ENCODE measurements at places on chromosomes 2 and 18.
A peak's percentile ranks its signal among the peaks of the same experiment; 100 is the strongest.

- DNase-seq = peak; percentile 61
Measured at GRCh38 chr2:200252265-200253067, 54.0 kb upstream of the SPATS2L start.

- no peak for DNase-seq
Measured at GRCh38 chr2:11676640-11677039, 6.6 kb upstream of the NTSR2 start.

GRCh38 chr2:189129971-189130370 is 49.6 kb downstream of the COL5A2 start:
- peak; percentile 96 for DNase-seq

- peak; percentile 68 for DNase-seq
Measured at GRCh38 chr18:76573325-76574025, 78.4 kb upstream of the ZNF516 start.

GRCh38 chr18:21761471-21762115 is 21.0 kb downstream of the MIB1 start:
- DNase-seq = no peak

- peak; percentile 82 for DNase-seq
Measured at GRCh38 chr2:15334644-15335326, 226.3 kb downstream of the NBAS start.

DNA sequence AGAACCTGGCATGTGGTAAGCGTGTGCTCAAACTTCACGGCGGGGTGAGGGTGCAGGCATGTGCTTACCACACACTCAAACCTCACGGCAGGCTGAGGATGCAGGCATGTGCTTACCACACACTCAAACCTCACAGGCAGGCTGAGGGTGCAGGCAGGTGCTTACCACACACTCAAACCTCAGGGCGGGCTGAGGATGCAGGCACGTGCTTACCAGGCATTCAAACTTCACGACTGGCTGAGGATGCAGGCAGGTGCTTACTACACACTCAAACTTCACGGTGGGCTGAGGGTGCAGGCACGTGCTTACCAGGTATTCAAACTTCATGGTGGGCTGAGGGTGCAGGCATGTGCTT is 105.0 kb upstream of the ALKAL2 start:
- DNase-seq = no peak

DNA sequence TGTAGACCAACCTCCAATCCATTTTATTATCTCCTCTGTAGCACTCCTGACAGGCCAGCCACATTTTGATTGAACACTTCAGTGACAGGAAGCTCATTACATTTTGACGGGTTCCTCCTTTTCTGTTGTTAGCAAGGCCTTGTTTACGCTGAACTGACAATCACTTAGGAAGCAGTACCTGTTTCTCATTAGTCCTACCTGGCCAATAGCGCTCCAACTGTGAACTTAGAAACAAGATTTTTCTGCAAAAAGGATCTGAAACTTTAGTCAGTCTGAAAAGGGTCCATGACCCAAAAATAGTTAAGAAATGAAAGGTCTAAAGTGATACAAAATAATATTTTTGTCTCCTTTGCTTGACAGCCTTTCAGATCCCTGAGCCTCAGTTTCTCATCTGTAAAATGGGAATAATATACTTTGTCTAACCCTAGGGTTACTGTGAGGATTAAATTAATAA is 119.6 kb upstream of the MSTN start:
- no peak for DNase-seq

- DNase-seq = peak; percentile 25
Measured at GRCh38 chr2:180322781-180323180, 315.7 kb upstream of the CWC22 start.

DNA sequence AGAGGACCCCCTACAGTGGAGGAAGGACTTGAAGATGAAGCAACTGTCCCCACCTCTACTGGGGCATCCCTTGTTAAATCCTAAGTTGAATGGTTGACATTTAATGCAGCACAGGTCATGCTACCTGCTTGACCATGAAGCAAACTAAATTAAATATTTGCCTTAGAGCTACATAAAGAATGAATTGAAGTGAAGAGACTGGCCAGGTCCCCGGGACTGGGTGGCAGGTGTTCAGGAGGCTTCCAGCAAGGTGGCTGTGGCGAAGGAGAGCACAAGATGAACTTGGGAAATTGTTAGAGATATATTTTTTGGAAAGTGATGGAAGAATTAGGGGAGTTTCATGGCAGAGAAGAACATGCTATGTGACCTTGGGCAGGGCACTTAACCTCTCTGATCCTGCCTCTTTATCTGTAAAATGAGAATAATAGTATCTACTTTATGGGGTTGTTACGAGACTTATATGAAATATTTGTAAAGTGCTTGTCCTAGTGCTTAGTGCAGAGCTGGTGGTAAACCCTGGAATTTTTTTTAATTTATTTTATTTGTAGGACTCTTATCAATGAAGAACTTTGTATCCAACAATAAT is 37.3 kb downstream of the EFR3B start:
- no peak for DNase-seq

GRCh38 chr2:216927163-216927562 is 67.3 kb upstream of the TNP1 start:
- no peak for DNase-seq

- no peak for DNase-seq
Measured at GRCh38 chr2:239295377-239296019, 105.3 kb downstream of the HDAC4 start.

DNA sequence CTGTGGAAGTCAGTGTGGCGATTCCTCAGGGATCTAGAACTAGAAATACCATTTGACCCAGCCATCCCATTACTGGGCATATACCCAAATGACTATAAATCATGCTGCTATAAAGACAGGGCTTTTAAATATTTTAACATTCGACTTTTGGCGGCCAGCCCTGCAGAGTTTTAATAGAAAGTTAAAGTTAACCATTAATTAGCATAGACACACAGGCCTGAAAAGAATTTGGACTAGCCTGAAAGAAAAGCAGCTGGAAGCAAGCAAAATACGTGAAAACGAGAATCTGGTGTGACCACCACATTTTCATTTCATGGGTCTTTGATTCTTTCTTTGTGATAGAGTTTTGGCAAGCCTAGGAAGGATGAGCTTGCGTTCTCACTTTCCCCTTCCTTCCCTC is 184.0 kb downstream of the SCG2 start:
- peak; percentile 86 for DNase-seq

GRCh38 chr2:72210470-72210869 is 62.8 kb upstream of the CYP26B1 start:
- peak; percentile 72 for DNase-seq

- DNase-seq = peak; percentile 85
Measured at GRCh38 chr2:118576109-118576855, 271.2 kb downstream of the EN1 start.

- no peak for DNase-seq
Measured at GRCh38 chr18:9586814-9587213, 27.5 kb downstream of the PPP4R1 start.

DNA sequence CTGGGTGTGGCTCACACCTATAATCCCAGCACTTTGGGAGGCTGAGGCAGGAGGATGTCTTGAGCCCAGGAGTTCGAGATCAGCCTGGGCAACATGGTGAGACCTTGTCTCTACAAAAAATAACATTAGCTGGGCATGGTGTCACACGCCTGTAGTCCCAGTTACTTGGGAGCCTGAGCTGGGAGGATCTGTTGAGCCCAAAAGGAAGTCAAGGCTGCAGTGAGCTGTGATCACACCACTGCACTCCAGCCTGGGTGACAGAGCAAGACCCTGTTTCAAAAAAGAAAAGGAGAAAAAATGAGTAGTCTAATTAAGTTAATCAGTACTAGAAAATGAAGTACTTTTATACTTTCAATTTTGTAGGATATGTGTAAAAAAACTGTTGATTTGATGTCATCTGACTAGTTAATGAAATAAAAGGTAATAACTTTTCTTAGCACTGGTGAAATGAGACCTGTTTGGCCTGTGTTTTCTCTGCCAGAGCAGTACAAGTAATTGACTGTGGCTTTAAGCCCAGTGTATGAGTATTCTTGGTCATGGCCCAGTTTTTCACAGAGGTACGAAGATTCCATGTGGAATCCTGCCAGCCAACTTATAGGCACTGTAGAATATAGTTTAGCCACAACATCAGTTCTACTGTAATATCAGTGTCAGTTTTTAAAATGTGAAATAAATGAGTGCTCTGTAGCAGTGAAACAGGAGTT is 35.8 kb downstream of the MFSD6 start:
- DNase-seq = peak; percentile 43

GRCh38 chr2:8570637-8571036 is 111.2 kb upstream of the ID2 start:
- no peak for DNase-seq

DNA sequence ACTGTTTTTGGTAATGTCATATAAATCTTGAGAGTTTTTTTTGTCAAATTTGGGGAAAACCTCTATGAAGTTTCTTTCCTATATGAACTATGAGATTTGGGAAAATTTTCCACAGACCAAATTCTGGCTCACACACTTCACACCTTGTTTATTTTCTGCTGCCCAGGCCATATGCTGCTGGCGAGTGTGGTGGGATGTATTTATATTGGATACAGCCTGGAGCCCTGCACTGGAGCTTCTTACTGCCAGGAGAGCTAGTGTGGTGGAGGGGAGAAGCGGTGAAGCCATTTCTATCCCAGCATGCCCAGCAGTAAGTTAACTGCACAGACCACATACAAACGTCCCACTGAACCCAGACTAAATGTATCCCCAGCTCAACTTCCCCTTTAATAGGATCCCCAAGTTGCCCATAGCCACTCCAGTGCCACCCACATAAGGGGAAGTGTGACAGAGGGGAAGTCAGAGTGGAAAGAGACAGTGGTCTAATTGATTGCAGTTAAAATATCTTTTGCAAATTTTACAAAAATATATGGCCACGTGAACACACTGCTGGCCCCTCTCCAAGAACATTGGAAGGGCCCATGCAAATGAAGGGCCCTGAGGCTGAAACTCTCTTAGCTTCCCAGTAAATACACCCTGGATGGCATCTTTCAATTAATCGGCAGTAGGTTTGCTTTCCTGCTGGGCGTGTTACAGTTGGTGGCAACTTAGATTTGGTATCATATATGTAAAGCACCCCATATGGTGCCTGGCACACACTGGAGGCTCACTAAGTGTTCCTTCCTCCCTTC is 146.6 kb upstream of the ITGA6 start:
- no peak for DNase-seq

DNA sequence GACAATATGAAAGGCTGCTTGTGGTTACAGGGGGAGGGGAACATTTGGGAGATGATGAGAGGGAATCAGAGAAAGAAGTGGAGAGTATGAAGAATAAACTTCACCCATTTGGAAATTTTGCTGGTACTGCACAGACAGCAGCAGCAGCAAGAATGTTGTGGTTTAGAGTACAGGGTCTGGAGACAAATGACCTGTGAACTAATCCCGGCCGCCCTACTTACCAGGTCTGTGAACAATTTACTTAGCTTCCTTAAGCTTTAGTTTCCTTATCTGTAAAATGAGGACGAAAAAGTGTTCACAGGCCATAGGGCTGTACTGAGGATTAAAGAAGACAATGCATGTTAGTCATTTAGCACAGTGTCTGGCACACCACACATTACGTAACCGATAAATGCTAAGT is 685.4 kb upstream of the CELF4 start:
- DNase-seq = peak; percentile 6

- DNase-seq = peak; percentile 8
Measured at GRCh38 chr2:187875261-187876141, 321.3 kb upstream of the TFPI start.

- peak; percentile 56 for DNase-seq
Measured at GRCh38 chr2:213251618-213252017, 32.6 kb upstream of the SPAG16 start.

DNA sequence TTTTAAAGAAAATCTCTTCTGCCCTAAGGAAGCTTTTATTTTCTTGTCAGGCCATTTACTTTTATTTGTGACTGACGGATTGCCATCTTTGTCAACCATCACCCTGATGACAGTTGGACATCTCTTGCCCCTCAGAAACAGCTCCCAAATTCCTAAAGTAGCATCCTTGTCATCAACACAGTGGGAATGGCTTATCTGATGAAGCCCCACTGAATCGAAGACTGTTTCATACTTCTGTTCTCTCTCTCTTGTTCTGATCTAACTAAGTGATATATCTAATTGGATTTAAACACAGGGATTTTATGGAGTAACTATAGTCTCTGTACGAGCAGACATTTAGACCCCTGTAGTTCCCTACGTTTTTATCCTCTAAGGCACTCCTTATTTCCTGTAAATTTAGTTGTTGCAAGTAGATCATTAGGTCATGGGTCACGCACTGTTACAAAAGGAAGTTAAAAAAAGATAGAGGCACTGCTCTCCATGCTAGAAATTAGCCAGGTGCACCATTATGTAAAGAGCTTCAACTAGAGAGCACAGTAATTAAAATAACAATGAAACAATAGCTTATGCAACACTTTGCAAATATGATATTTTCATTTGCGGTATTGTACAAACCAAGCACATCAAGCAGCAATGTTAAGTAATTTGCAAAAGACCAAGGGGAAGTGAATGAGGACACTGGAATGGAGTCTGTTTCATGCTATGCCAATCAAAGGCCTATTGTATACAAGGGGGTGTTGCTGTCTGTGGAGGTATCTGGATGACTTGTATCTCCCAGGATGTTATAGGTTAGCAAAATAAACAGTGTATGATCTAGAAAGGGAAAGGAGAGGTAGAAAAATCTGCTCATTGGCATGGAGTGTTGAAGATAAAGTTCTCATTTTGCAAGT is 284.7 kb downstream of the LRRTM1 start:
- no peak for DNase-seq

DNA sequence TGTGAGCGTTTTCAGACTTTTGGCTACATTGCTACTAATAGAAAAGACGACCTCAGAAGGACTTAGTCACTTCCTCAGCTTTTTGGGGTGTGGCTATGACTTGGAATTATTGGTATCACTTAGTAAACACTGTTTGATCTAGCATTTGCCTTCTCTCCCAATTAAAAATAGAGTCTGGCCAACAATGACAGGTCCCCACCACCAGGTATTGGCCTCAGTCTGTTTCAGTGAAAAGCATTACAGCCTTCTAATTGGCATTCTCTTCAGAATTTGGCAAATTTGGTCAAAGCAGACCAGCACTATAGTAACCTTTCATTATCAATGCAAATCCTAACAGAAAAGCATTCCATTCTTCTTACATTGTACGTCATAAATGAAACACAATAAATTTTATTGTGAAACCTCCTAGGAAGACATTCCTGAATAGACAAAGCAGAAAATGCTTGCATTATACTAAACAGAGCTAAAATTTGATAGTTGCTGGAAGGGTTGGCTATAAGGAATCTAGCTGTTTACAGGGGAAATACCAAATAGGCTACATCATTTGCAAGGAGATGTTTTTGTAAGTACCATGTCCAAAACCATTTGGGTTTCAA is 613.9 kb downstream of the IRS1 start:
- peak; percentile 98 for DNase-seq

DNA sequence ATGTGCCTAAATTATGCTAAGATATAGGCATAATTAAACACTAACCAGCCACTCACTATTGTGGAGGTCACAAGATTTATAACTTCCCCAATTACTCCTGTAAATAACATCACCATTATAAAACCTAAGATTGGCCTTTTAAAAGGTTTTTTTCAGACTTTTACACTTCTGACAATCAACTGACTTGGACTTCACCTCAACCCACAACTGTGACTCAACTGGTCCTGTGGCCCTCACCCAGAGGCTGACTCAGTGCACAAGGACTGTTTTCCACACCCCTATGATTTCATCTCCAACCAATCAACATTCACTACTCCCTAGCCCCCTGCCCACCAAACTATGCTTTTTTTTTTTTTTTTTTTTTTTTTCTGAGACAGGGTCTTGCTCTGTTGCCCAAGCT is 11.6 kb downstream of the TTR start:
- DNase-seq = peak; percentile 59

GRCh38 chr18:28256166-28256565 is 79.2 kb upstream of the CDH2 start:
- DNase-seq = peak; percentile 1
